ENCODE measurements at places on chromosomes 6 and 20. TPM values are rescaled to one million over a fixed set of nuclear protein-coding genes. Genes with fewer than 3 reads are reported as not detected.

GRCh38 chr6:169931261-169931660 is 179.8 kb downstream of the ERMARD start:
- H3K27ac ChIP-seq = no peak overlapping the region
- DNase-seq = no peak
- no peaks in the 10 kb centered on the region for H3K4me1 ChIP-seq
- H3K4me3 ChIP-seq = no peak overlapping the region
- H3K36me3 ChIP-seq = no peaks in the 10 kb centered on the region

- no peak overlapping the region for H3K4me3 ChIP-seq
- no peaks in the 10 kb centered on the region for H3K27me3 ChIP-seq
- H3K36me3 ChIP-seq = peaks cover 55% of the 10 kb centered on the region
- peaks cover 6% of the 10 kb centered on the region for H3K4me1 ChIP-seq
Observed at GRCh38 chr6:36526066-36526465, 21.2 kb downstream of the STK38 start.

- no peaks in the 10 kb centered on the region for H3K36me3 ChIP-seq
- H3K27ac ChIP-seq = no peak overlapping the region
- peaks cover 8% of the 10 kb centered on the region for H3K4me1 ChIP-seq
- no peak overlapping the region for H3K4me3 ChIP-seq
Observed at GRCh38 chr20:62787321-62787720, 9.0 kb upstream of the MRGBP start.

GRCh38 chr6:52403627-52404026 is 16.5 kb upstream of the EFHC1 start:
- H3K4me3 ChIP-seq = no peak overlapping the region
- peak; percentile 21 for DNase-seq
- no peaks in the 10 kb centered on the region for H3K36me3 ChIP-seq
- H3K4me1 ChIP-seq = peaks cover 10% of the 10 kb centered on the region
- H3K27ac ChIP-seq = no peak overlapping the region

DNA sequence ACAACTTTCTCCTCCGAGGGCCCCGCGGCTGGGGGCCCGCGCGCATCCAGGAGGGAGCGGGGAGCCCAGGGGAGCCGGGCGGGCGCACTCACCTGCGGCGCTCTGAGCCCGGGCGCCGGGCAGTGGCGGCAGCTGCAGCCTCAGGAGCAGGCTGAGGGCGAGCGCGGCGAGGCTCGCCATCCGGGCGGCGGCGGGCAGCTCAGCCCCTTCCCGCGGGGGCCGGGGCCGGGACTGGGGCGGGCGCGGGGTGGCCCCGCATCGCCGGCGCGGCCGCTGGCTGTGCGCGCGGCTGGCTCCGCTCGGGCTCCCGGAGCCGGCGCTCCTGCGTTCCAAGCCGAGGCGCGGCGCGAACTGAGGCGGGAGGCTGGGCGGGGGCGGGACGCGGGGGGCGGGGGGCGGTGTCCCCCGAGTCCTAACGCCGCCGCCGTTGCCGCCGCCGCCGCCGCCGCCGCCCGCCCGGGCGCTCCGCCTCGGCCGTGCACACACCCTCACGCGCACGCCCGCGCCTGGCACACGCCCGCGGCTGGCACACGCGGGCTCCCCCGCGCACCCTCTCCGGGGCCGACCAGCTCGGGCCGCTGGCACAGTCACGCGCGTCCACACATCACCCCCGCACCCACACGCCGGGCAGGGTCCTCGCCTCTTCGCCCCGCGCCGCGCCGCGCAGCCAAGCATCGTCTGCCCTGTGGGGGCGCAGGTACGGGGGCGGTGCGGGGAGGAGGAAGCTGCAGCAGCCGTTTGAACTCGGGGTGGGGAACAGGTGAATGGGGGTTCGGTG is at the start of gene PTPRT:
Gene PTPRT (minus strand): TSS at position 353 of the 778 bp plus-strand sequence. CDS start 173 bp downstream, at position 180.
- no peak within 1 kb of the TSS for H3K27ac ChIP-seq
- H3K4me1 ChIP-seq = peaks cover 8% of the 10 kb centered on the region
- no peaks in the 10 kb centered on the region for H3K36me3 ChIP-seq

DNA sequence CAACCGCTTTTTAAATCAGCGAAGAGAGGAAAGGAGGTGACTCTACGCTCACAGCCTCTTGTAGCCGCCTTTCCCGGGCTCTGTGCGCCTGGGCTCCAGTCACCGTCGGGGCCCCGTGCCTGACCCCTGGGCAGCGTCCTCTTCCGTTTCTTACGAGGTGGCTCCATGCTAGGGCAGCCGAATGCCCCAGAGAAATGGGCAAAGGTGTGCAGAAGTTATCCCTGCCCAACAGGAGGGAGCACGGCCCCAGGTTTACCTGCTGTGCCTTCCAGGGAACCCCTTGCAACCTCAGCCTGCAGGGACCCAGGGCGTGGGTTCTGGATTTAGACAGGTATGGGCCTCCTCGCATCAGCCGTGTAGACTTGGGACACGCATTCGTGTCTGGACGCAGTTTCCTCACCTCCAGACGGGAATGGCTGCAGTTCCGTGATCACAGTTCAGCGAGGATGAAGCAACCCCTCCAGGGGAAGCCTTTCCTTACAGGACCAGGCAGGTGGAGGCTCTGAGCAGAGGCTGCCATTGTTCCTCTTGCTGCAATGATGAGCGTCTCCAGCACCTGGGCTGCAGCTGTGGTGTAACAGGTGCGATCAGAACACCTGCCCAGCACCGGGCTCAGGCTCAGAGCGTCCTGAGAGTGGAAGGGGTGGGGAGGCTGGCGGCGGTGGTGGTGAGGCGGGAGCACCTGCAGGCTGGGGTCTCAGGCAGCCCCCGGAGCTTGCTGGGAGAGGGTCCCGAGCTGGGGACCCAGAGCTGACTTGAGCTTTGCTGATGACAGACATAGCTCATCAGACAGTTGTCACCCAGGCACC is 81.3 kb upstream of the BHLHE23 start:
- no peaks in the 10 kb centered on the region for H3K36me3 ChIP-seq
- no peaks in the 10 kb centered on the region for H3K4me1 ChIP-seq
- no peak overlapping the region for H3K27ac ChIP-seq
- no peak for DNase-seq
- H3K27me3 ChIP-seq = peaks cover 39% of the 10 kb centered on the region

- no peak overlapping the region for H3K4me3 ChIP-seq
- no peaks in the 10 kb centered on the region for H3K36me3 ChIP-seq
- no peaks in the 10 kb centered on the region for H3K4me1 ChIP-seq
- no peaks in the 10 kb centered on the region for H3K27me3 ChIP-seq
Observed at GRCh38 chr6:140669321-140669720, 1294.9 kb upstream of the CITED2 start.

GRCh38 chr20:17809362-17810061 is 109.7 kb downstream of the BANF2 start:
- no peak overlapping the region for H3K4me3 ChIP-seq
- no peaks in the 10 kb centered on the region for H3K36me3 ChIP-seq
- H3K27me3 ChIP-seq = no peaks in the 10 kb centered on the region
- DNase-seq = no peak
- peaks cover 7% of the 10 kb centered on the region for H3K4me1 ChIP-seq

GRCh38 chr6:4861564-4861963 is 85.4 kb downstream of the CDYL start:
- no peaks in the 10 kb centered on the region for H3K27me3 ChIP-seq
- peaks cover 6% of the 10 kb centered on the region for H3K36me3 ChIP-seq
- H3K4me1 ChIP-seq = peaks cover 13% of the 10 kb centered on the region

DNA sequence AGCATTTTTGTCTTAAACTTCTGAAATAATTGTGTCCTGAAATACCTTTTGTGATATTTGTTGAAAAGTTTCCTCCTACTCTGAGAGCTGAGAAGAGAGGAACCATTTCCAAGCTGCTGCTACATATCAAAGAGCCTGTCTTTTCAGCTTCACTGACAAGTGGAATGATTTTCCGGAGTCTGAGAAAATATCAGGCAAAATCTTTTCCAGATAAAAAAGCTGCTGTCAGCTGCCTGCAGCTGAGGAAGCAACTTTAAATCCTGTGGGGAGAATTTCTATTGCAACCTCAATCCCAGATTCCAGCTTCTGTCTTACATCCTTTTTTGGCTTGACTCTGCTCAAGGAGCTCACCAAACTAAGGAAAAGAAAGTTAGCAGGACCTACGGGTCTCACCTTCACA is 904.3 kb downstream of the PHF3 start:
- no peak overlapping the region for H3K27ac ChIP-seq
- H3K4me3 ChIP-seq = no peak overlapping the region
- H3K27me3 ChIP-seq = no peaks in the 10 kb centered on the region
- peaks cover 6% of the 10 kb centered on the region for H3K4me1 ChIP-seq
- DNase-seq = no peak
- H3K36me3 ChIP-seq = no peaks in the 10 kb centered on the region

- no peaks in the 10 kb centered on the region for H3K4me1 ChIP-seq
- H3K27me3 ChIP-seq = peaks cover 40% of the 10 kb centered on the region
- DNase-seq = no peak
- no peak overlapping the region for H3K27ac ChIP-seq
- no peaks in the 10 kb centered on the region for H3K36me3 ChIP-seq
Observed at GRCh38 chr6:129047834-129048233, 164.9 kb downstream of the LAMA2 start.

DNA sequence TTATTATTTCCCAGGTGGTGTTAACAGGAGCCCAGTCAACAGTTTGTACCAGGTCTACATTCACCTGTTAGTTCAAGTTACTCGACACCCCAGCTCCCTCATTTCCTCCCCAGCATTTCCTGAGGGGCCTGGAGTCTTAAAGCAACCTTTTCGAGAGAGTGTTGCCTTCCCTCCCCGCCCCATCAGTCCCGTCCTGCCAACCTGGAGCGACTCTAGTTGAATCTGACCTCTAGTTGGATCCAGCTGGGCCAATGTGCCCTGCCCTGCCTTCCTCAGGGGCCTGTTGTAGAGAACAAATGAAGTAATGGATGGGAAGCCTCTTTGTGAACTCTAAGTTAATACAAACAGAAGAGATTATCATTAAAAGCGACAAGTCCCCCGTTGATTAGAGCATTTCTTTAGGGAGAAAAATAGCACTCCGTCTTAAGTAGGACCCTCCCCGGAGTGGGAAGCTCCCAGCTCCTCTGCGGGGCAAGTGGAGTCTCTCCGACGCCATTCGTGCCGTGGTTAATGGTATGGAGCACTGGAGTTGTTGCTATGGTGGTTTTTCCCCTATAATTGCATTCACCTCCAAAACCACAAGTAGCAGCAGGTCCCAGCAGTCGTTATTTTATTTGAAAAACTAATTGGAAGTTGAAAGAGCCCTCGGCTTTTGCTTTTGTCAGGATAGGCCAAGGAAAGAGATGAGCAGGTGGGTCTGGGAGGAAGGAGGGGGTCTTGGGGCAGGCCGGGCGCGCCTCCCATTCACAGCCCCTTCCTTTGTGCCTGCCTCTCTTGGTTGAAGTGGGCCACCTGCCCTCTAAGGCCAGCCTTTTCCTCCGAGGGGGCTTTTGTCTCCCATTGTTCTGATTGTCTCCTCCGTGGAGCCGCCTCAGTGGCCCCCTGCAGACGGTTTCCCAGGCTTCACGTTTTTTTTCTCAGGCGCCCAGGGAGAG is 16.1 kb downstream of the GHRH start:
- H3K27ac ChIP-seq = no peak overlapping the region
- no peaks in the 10 kb centered on the region for H3K4me1 ChIP-seq
- H3K4me3 ChIP-seq = no peak overlapping the region
- no peak for DNase-seq

DNA sequence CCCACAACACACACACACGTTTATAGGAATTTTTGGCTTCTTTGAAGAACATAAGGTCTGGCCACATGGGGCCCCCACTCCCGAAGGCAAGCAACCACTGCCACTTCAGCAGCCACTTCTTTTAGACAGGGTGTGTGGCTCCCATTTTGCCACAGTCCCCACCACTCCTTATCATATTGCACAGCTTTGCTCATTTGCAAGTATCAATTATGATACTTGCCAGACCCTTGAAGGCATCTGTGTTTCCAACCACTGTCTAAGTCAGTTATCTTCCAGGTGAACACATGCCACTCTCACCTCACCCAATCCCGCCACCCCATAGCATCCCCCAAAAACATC is 73.1 kb downstream of the NOL4L start:
- H3K27ac ChIP-seq = no peak overlapping the region
- no peaks in the 10 kb centered on the region for H3K27me3 ChIP-seq
- no peaks in the 10 kb centered on the region for H3K4me1 ChIP-seq
- no peak for DNase-seq
- H3K4me3 ChIP-seq = no peak overlapping the region

DNA sequence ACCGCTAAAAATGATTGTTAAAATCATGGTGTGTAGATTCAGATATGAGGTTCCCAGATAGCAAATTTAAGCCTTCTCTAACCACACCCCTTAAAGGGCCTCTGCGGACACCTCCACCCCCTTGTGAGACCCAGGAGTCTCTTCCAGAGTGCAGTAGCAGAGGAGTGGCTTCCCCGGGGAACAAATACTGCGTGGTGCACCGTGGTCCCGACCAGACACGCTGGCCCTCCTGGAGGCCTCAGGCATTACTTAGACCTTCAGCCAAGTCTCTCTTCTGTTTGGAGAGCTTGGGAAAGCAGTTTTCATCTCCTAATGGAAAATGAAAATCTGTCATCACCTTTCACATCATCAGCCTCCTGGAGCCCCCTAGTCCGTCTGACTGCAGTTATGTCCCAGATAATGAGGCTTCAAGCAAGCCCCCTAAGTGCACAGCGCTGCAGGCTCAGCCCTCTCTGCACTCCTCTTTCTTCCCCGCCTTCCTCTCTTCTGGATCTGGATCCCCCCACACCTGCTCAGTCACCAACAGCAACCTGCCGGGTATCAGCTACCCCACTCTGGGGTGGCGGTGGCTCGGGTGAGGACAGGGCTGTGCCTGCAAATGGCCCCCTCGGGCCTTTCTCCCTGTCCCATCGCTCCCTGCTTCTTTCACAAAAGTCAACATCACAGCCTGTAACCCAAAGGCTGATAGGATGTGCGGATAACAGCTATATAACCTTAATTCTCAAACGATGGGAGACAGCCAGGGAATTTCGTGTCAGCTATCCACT is 58.8 kb upstream of the TAGAP start:
- peaks cover 6% of the 10 kb centered on the region for H3K4me1 ChIP-seq
- DNase-seq = no peak
- no peak overlapping the region for H3K27ac ChIP-seq
- H3K36me3 ChIP-seq = no peaks in the 10 kb centered on the region

DNA sequence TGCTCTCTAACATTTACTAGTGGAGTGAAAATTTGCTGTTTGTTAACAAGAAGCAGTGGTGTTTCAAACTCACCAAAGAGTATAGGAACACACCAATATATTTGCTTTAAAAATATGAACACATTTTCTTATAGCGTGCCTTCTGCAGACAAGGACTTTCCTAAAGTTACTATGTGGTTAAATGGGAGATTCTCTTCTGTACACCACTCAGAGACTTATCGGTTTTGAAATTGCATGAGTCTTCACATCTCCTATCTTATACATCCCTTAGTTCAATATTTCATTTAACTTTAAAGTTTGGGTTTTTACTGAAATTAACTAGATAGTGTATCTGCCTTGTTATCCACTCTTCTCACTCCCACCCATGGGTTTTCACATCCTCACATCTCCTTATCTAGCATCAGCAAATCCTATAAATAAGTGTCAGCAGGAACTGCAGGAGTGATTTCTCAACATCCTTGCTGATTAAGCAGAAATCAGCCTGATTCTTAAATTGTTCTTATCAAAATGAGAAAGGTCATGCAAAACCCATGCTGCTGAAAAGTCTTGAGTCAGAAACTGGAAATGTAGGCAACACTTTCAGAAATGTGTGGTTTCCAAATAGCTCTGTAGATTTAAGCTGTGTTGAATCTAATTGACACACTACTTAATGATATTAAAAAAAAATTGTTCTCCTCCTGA is 1075.6 kb upstream of the GJE1 start:
- H3K36me3 ChIP-seq = no peaks in the 10 kb centered on the region
- no peak overlapping the region for H3K4me3 ChIP-seq

- no peak for DNase-seq
- no peaks in the 10 kb centered on the region for H3K4me1 ChIP-seq
- H3K27ac ChIP-seq = no peak overlapping the region
- H3K4me3 ChIP-seq = no peak overlapping the region
Observed at GRCh38 chr6:2562721-2563451, 187.8 kb downstream of the MYLK4 start.

The TRIM15 gene
- 0.79 TPM for total RNA-seq

The C2 gene
- total RNA-seq = not detected

The C20orf141 gene
- not detected for total RNA-seq

The MUCL3 gene
- not detected for total RNA-seq

The FOXA2 gene
- 1.4 TPM for total RNA-seq

The TGM2 gene
- total RNA-seq = 1.5 TPM

Measured in MCF 10A (cell line).